ENCODE measurements at places on chromosomes 7 and 10. TPM values are rescaled to one million over a fixed set of nuclear protein-coding genes. Genes with fewer than 3 reads are reported as not detected.

Gene AQP1
- total RNA-seq: 2.5 TPM

Gene SEMA3D
- 3.4 TPM for total RNA-seq

Gene KIN
- 6.0 TPM for total RNA-seq

Gene ZMIZ1
- total RNA-seq: 13.1 TPM

Gene ADCY1
- total RNA-seq: 0.86 TPM

Gene SLC13A4
- total RNA-seq: not detected

Gene OR2A14
- total RNA-seq: not detected

Gene ZPBP
- not detected for total RNA-seq

Gene AHCYL2
- total RNA-seq: 6.0 TPM

Gene FGFBP3
- 0.43 TPM for total RNA-seq

Gene SFTPA1
- not detected for total RNA-seq

Measured in dermis lymphatic vessel endothelial cell (primary cell).